Upper lobe of right lung (tissue), 1 donor: ENCODE measurements at places on chromosomes 3 and 15. TPM values are rescaled to one million over a fixed set of nuclear protein-coding genes. Genes with fewer than 3 reads are reported as not detected.
A peak's percentile ranks its signal among the peaks of the same experiment; 100 is the strongest.

DNA sequence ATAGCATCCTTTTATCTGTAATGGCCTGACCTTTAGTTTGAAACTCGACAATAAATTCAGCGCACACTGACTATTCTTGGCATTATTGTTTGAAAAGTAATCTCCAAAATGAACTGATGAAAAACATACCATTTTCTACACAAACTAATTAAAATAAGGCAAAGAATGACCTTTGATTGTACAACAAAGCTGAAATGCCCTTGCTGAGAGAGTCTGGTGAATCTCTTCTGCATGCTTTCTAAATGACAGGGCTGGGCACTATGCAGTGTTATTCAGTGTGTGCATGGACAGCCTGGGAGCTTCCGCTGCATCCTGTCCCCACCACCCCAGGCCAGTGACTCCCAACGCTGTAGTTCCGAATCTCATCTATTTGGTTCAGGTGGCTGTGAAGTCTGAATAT is 530.8 kb downstream of the FOXP1 start:
- DNase-seq = no peak
- no peak overlapping the region for H3K4me3 ChIP-seq
- H3K27me3 ChIP-seq = no peaks in the 10 kb centered on the region
- H3K4me1 ChIP-seq = peaks cover 60% of the 10 kb centered on the region
- H3K27ac ChIP-seq = peak overlapping the region; percentile 27

- H3K36me3 ChIP-seq = no peaks in the 10 kb centered on the region
- DNase-seq = no peak
- H3K27ac ChIP-seq = no peak overlapping the region
These were observed 301.2 kb downstream of the RPLP1 start for GRCh38 chr15:69753867-69754266.

The FETUB gene
- total RNA-seq = not detected

DNA sequence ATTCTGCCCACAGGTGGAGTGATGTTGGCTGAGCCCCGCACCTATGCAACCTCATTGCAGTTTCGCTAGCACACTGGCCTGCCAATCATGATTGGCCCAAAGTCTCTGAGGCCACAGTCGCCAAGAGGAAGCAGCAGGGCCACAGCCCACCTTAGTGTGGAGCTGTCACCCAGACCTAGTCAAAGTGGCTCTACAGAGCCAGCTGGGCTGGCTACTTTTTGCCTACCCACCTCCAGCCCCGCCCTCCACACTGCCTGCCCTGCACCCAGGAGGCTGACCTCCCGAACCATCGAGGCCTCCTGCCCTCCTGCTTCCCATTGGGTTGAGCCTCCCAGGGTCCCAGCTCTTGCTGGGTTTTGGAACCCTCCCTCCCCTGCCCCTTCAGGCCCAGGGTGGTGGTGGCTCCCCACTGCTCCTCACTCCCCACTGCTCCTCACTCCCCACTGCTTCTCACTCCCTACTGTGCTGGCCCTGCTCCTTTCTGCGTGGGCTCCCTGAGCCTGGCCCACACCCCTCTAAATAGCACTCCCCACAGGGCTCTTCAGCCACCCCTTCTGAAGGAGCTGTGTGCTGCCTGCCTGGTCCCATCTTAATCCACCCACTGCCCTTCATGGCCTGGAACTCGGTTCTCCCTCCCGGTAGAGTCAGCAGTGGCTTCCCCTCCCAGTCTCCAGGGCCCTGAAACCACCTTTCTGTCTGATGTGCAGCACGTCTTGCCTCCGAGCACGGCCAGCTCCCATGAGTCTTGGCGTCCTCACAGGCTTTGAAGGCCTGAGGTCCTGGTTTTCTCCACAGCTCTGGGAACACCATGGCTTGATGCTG is 89.3 kb downstream of the WNT7A start:
- peak; percentile 51 for DNase-seq
- no peak overlapping the region for H3K4me3 ChIP-seq
- peaks cover 4% of the 10 kb centered on the region for H3K27me3 ChIP-seq
- H3K36me3 ChIP-seq = no peaks in the 10 kb centered on the region

GRCh38 chr15:100783760-100784492 is 95.7 kb upstream of the ALDH1A3 start:
- H3K27ac ChIP-seq = no peak overlapping the region
- peak; percentile 32 for DNase-seq
- H3K27me3 ChIP-seq = no peaks in the 10 kb centered on the region
- no peaks in the 10 kb centered on the region for H3K36me3 ChIP-seq

DNA sequence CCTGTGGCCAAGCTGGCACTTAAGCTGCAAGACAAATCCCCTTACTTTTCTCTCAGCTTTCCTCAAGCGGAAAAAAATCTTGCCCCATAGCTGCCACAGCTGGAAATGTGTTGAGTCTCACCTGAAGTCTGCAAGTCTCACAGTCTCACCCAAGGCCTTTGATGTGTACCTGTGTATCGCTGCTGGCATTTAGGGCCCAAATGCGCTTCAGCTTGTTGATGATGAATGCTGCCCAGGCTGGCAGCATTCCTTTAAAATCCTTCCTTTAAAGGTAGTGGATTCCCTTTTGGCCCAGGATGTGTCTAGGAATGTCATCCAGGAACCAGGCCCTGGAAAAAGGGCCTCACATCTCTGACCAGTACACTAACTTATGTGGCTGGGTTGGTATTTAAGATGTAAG is 7.0 kb downstream of the OR5K4 start:
- no peak for DNase-seq
- H3K27ac ChIP-seq = no peak overlapping the region
- H3K4me3 ChIP-seq = no peak overlapping the region
- H3K36me3 ChIP-seq = no peaks in the 10 kb centered on the region
- H3K4me1 ChIP-seq = no peaks in the 10 kb centered on the region
- H3K27me3 ChIP-seq = no peaks in the 10 kb centered on the region

DNA sequence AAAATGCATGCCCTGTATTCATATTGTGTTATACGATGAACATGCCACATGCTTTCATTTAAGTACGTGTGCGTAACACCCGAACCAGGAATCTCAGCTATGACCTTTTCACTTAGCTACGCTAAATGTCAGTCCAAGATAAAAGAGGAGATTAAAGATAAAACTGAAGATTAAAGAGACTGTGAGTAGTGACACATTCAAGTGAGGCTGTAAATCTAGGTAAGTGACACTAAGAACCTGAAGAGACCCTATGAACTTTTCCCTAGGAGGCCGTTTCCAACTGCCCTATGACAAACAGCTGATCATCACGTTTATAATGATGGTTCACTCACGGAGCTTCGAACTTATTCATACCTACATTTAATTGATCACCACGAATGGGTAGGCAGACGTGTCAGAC is 32.2 kb downstream of the TFRC start:
- H3K4me1 ChIP-seq = no peaks in the 10 kb centered on the region
- H3K4me3 ChIP-seq = no peak overlapping the region
- H3K36me3 ChIP-seq = peaks cover 66% of the 10 kb centered on the region
- no peak overlapping the region for H3K27ac ChIP-seq
- no peak for DNase-seq
- H3K27me3 ChIP-seq = no peaks in the 10 kb centered on the region

- no peaks in the 10 kb centered on the region for H3K27me3 ChIP-seq
- no peak overlapping the region for H3K4me3 ChIP-seq
- H3K36me3 ChIP-seq = no peaks in the 10 kb centered on the region
- H3K4me1 ChIP-seq = no peaks in the 10 kb centered on the region
- H3K27ac ChIP-seq = no peak overlapping the region
These were observed 40.6 kb upstream of the RBMS3 start for GRCh38 chr3:29240248-29240647.

GRCh38 chr15:89442671-89443307 is 53.6 kb downstream of the RHCG start:
- no peaks in the 10 kb centered on the region for H3K36me3 ChIP-seq
- H3K4me1 ChIP-seq = no peaks in the 10 kb centered on the region
- no peak overlapping the region for H3K4me3 ChIP-seq
- H3K27me3 ChIP-seq = peaks cover 12% of the 10 kb centered on the region

DNA sequence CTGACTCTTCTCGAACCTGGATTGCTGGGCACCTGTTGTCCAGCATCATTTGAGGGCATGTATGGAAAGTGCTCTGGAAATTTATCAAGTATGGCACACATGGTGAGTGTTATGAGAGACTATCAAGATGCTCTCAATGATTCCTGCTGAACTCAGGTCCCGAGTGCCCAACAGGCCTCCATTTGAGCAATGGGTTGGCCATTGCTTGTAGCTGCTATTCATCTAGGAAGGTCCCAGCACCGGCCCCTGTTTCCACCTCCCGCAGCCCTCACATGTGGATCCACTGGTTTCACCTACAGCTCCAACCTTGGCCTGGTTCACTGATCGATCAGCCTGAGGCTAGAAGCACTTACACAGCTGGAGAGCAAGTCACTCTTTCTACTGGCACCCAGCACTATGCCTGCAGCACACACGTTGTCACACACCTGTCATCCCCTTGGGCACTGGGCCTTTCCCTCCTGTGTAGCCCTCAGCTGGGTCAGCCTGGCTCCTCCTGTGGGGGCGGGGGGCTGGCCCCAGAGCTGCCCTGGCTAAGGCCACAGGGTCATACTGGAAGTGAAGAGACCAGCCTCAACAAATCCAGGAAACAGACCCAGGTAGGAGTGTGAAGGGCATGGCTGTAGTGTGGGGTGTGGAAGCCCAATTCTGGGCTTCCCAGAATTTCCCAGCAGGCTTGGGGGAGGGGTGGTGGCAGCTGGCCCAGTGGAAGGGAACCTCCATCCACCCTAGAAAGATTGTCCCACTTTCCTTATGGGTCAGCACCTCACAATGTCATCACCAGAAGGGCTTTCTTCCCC is 41.7 kb upstream of the SMAD3 start:
- H3K4me3 ChIP-seq = no peak overlapping the region
- DNase-seq = no peak
- H3K27ac ChIP-seq = peak overlapping the region; percentile 60
- no peaks in the 10 kb centered on the region for H3K27me3 ChIP-seq
- no peaks in the 10 kb centered on the region for H3K36me3 ChIP-seq
- H3K4me1 ChIP-seq = peaks cover 39% of the 10 kb centered on the region

- H3K27me3 ChIP-seq = no peaks in the 10 kb centered on the region
- no peaks in the 10 kb centered on the region for H3K36me3 ChIP-seq
- no peak overlapping the region for H3K27ac ChIP-seq
- peaks cover 51% of the 10 kb centered on the region for H3K4me1 ChIP-seq
- no peak overlapping the region for H3K4me3 ChIP-seq
- no peak for DNase-seq
These were observed 221.7 kb upstream of the TLE3 start for GRCh38 chr15:70319466-70319865.

- H3K27ac ChIP-seq = no peak overlapping the region
- peaks cover 6% of the 10 kb centered on the region for H3K4me1 ChIP-seq
- no peak overlapping the region for H3K4me3 ChIP-seq
- no peak for DNase-seq
- no peaks in the 10 kb centered on the region for H3K36me3 ChIP-seq
- H3K27me3 ChIP-seq = no peaks in the 10 kb centered on the region
These were observed 96.1 kb upstream of the ICE2 start for GRCh38 chr15:60574801-60575631.

DNA sequence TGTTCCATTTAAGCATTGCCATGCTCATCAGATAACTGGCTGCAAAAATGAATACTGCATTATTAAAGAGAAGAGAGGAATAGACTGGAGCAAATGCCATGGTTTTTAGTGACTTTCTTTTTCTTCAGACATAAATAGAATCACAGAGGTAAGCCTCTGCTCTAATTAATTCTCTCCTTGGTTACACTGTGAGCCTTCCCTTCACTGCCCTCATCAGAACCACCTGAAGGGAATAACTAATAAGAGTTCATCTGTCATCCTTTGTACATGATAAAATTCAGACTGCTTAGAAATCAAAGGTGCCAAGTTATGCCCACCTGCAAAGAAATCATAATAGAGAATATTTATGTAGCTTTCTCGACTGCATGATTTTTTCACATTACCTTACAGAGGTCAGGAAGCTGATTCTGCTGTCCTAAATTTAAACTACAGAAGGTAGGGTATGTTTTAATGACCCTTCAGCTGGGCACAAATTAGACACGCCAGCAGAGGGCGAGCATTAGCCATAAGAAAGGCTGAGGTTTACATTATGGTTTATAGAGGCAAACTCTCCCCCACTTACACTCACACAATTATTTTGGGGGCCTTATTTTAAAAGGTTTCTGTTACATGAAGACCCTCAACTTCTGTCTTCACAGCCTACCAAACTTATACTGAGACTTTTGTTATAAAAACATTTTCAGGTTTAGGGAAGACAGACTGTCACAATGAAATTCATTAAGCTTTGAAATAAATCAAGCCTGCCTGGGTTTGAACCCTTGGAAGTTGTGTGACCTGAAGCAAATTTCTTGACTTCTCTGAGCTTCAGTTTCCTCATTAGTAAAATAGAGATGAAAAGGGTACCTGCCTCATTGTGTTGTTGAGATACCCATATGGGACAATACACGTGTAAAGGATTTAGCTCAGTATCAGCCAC is 15.3 kb upstream of the UNC13C start:
- no peak overlapping the region for H3K4me3 ChIP-seq
- DNase-seq = no peak
- H3K27me3 ChIP-seq = no peaks in the 10 kb centered on the region
- no peaks in the 10 kb centered on the region for H3K4me1 ChIP-seq

DNA sequence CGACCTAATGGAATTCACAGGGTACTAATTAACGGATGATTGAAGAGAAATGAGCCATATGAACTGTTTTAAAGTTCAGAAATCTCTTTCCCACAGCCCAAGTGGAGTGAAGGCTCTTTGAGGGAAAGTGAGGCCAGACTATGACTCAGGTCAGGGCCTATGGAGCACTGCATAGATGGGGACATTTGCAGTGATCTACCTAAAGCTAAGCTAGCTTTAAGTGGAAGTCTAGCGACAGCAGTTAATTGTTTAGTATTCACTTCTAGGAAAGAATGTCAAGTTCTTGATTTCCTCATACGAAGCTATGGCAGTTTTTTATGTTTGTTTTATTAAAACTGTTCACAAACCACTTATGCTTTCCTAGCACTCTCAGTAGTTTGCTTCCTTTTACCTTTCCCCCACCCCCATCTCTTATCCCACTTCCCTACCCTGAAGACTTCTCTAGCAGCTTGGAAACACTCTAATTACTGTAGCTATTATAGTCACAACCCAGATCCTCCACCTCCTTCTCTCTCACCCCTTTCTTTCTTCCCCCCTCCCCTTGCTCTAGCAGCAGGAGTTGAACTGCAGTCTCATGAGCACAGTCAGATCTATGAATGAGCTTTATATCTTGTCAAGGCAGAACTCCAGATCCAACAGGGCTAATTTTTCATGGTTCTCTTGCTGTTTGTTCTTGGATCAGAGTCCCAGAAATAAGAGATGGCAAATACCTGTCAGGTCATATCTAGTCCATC is 6.2 kb downstream of the ZNF609 start:
- DNase-seq = no peak
- H3K27me3 ChIP-seq = no peaks in the 10 kb centered on the region
- peak overlapping the region; percentile 58 for H3K27ac ChIP-seq
- H3K36me3 ChIP-seq = no peaks in the 10 kb centered on the region

The PRR23A gene
- total RNA-seq = not detected
